ENCODE measurements at places on chromosomes 2 and 18.

DNA sequence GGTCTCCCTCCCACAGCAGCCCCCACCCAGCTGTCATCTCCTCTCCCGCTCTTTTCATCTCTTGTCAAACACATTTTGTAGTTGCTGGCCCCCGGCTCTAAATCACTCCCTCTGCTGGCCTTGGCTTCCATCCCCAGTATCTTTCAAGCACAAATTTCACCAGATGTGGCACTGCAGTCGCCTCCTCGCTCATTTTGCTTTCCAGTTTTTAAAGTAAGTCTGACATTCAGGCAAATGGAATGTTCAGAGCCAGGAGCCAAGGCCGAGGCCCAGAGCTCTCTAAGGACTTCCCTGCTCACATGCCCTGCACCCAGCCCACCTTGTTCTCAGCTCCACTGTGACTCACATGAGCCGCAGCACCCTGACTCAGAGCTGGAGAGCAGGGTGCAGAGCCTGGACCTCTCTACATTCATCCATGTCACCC is 158.4 kb downstream of the GALNT14 start:
- DNase-seq, result no peak

DNA sequence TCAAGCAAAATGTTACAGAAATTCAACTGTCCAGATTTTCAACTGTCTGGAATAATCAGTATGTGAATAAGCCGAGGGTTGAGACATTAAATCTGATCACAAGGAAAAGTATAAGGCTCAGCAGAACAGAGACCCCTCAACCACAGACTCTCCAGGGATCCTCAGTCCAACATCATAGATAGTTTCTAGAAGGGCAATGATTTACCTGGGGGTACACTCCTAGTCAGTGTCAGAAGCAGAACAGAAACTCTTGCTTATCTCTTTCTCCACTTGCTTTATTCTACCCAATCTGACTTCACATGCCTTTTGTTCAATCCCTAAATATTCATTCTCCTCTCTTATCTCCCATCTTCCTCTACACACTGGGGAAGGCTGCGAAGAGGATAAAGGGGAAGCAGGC is 36.4 kb downstream of the ICOS start:
- DNase-seq, result no peak

- DNase-seq, result no peak
These were observed 170.5 kb downstream of the CELF4 start for GRCh38 chr18:37395138-37395537.

DNA sequence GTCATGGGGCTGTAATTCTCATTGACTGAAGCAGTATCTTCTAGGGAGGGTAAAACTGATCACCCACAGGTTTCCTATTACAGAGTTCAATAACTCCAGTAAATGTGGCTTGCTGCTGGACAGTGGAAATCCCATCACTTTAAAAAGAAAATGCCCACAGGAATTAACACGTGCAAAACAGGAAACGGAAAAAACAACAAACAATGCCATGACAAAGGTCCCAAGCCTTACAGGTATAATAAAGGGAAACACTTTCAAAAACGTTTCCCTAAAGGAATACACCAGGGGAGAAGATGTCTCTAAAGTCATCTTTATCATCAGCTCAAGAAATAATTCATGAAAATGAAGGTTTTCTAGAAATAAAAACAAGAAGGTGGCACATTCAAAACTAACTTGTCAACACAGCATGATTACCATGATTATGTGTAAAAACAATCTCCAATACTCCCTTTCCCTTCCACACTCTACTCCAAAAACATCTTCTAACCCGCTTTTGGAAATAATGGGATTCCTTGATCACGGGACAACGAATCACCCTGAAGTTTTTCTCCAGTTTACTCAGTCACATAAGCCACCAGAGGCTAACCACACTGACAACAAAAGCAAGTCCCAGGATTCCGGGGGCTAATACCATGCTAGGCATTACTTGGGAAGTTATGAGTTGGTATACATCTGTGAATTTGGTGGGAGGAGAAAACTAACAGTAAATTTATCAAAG is 167.9 kb downstream of the TCF4 start:
- no peak for DNase-seq

- DNase-seq, result peak; percentile 31
These were observed 50.1 kb downstream of the GREB1 start for GRCh38 chr2:11583840-11584524.

GRCh38 chr2:186695081-186695756 is 1.4 kb downstream of the FAM171B start:
- no peak for DNase-seq

- DNase-seq, result no peak
These were observed 33.7 kb downstream of the DYSF start for GRCh38 chr2:71486881-71487640.

DNA sequence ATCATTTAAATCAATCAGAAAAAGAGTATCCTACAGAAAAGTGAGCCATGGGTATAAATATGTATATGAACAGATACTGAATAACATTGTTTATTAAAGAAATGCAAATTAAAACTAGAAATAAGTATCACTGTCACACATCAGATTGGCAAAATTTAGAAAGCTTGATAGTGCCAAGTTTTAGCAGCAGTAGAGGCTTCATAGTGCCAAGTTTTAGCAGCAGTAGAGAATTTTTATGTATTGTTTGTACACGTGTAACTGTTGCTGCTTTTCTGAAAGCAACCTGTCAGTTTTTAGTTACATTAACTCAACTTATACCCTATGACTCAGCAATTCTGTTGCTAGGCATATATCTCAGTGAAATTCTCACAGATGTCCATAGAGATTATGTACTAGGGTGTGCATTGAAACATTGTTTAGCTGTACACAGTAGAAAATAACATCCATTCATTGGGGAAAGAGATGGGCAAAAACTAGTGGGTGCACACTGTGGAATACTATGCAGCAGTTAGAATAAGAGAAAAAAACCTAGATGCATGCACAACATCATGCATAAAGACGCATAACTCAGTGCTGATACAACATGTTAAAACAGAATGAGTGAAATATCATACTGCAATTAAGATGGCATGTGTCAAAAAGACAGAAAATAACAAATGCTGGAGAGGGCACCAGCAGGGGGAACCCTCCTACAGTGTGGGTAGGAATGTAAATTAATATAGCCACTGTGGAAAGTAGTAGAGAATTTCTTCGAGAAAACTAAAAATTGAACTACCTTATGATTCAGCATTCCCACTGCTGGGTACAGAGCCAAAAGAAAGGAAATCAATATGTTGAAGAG is 294.5 kb upstream of the NT5C1B start:
- no peak for DNase-seq

- DNase-seq, result no peak
These were observed 286.6 kb downstream of the MYT1L start for GRCh38 chr2:2044269-2045057.

DNA sequence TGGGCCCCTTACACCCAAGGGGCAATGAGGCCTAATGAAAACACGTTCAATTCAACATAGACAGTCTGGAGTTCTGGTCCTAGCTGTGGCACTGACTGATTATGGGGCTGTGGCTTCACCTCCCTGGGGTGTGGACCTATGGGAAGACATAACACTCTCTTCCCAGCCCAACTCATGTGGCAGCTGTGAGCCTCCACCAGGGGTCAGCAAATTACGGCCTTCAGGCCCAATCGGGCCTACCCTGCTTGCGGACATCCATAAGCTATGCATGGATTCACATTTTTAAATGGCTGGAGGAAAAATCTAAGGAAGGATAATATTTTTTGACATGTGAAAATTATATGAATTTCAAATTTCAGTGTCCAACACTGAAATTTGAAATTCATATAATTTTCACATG is 101.3 kb downstream of the LOXHD1 start:
- DNase-seq, result peak; percentile 5

DNA sequence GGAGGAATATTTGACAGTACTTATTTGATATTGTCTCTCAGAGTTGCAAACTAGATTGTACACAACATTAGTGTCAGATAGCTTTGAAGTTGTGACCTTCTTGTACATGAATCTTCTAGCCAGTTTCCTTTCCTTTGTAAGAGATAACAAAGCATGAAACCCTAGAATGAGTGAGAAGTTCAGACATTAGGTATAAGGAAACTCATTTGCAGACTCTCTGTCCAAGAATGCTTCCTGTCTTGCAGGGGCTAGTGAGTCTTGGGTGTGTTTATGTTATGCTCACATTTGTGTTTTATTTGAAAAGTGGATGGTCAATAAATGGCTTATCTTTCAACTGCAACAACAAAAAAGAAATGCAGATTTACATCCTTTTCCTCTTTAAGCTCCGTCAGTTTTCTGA is 1.4 kb downstream of the BOD1L2 start:
- DNase-seq, result no peak

- no peak for DNase-seq
These were observed 69.8 kb downstream of the NEB start for GRCh38 chr2:151664520-151664919.

DNA sequence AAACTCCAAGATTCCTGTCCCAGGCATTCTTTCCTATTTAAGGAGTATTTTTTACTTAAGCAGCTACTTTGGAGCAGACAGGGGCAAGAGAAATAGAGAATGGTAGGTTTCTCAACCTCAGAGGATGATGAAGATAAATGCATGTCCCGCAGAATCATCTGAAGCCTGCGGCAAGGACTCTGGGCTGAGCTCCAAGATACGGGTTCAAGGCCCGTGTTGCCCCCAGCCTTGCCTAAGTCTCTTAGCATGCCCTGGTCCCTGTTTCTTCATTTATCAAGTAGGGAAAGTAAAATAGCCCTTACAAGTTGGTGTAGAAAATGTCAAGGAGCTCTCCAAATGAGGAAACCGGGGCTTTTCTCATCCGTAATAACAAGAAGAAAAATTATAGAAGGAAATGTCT is 214.0 kb downstream of the KLHL29 start:
- DNase-seq, result no peak

GRCh38 chr2:189582809-189583192 is 2.2 kb upstream of the SLC40A1 start:
- DNase-seq, result peak; percentile 33

DNA sequence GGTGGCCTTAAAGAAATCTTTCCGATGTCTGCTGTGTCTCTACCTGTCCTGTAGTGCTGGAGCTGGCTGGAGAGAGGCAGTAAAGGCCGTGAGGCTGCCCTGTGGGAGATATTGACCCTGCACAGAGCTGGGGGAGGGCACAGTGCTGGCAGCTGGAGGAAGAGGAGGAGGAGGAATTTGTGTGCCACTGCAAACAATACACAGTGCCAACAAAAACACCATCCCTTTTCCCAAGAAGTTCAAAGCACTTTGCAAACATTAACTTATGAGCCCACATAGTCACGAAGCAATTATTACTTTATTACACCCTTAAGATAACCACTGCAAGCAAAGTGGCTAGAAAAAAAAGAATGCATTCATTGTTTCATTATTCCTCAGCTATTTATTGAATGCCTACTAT is 45.0 kb upstream of the CYTIP start:
- DNase-seq, result no peak

DNA sequence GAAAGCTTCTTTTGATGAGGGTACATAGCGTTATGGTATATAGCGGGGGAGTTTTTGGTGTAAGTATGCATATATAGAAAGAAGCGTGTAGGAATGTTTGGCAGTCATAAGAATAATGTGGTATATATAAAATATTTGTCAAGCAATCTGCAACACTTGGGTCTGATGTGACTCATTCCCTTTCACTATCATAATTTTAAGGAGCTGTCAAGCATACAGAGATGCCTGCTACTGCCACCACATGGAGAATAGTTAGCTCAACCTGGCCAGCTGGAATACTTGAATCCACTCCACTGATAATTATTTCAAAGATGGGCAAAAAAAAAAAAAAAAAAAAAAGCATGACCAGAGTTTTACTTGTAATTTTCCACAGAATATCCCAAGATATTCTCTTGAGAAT is 559.8 kb upstream of the REG3G start:
- no peak for DNase-seq

DNA sequence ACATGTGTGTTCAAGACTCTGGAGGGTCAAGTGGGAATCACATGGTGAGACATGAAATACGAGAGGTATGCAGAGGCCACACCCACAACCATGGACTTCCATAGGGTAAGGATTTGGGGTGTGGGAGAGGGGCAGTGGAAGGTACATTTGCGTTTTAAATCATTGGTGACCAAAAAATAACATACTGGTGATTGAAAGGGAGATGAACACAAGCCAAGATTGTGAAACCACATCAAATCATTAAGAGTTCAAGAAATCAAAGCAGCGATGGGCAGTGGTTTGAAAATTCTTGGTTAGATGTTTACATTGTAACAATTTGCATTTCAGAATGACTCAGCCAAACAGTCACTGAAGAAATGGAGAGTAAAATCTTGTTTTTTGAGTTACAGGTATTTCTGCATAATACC is 1.9 kb upstream of the CABYR start:
- DNase-seq, result no peak

Measured in hematopoietic multipotent progenitor cell treated with erythropoietin and hydrocortisone succinate and interleukin-3 and kit ligand, for 15 days (in vitro differentiated cells).